ENCODE measurements at places on chromosomes 12 and 14. TPM values are rescaled to one million over a fixed set of nuclear protein-coding genes. Genes with fewer than 3 reads are reported as not detected.

- no peak for DNase-seq
Measured at GRCh38 chr14:93970965-93971634, 5.3 kb downstream of the ASB2 start.

- no peak for DNase-seq
Measured at GRCh38 chr14:36874396-36875138, 212.9 kb downstream of the PAX9 start.

DNA sequence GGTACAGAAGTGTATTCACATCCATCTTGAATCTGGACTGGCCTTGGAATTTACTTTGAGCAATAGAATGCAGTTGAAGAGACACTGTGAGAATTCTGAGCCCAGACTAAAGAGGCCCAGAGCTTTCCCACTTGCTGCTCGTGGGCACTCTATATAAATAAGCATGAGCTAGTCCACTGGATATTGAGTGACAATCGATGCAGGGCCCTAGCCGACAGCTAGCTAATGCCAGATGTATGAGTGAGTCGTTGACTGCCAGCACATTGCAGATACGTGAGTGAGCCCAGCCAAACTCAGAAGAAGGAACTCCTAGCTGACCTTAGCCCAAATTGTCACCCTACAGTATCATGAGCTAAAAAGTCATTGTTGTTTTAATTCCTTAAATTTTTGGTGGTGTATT lies 24.9 kb downstream of the NAV3 start:
- DNase-seq, result no peak

DNA sequence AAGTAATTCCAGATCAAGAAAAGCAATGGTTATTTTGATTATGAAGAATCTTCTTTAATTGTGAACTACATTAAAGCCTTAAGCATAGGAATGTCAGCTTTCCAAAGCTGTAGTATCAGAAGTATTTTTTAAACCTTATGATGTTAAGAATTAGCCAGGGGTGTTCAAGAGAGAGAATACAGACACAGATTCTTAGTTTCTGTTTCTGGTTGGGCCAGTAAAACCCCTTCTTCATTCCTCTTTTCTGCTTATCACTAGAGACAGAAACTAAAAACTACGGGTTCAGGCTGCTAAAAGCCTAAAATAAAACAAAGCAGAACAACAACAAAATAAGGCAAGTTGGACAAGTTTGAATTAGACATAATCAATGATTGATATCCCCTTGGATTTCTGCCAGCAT lies 38.2 kb downstream of the IFT43 start:
- DNase-seq, result no peak

DNA sequence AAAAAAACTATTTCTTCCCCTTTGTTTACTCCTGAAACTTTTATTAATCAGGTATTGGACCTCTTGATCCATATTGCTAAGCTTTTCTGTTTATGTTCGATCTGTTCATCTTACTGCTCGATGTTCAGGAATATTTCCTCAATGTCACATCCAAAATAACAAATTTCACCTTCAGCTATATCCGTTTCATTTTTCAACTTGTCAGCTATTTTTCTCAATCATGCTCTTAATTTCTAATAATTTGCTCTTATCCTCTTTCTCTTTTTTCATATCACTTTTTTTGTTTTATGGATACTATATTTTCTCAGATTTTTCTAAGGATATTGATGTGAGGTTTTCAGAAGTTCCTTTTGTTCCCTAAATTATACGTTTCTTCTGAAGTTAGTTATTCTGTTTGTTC lies 29.8 kb downstream of the SLC38A4 start:
- DNase-seq, result no peak

GRCh38 chr12:109773384-109774011 lies 59.7 kb downstream of the TRPV4 start:
- DNase-seq, result no peak

GRCh38 chr12:132415327-132416120 lies 74.4 kb upstream of the FBRSL1 start:
- DNase-seq, result no peak

POTEM gene
- not detected for total RNA-seq

DNA sequence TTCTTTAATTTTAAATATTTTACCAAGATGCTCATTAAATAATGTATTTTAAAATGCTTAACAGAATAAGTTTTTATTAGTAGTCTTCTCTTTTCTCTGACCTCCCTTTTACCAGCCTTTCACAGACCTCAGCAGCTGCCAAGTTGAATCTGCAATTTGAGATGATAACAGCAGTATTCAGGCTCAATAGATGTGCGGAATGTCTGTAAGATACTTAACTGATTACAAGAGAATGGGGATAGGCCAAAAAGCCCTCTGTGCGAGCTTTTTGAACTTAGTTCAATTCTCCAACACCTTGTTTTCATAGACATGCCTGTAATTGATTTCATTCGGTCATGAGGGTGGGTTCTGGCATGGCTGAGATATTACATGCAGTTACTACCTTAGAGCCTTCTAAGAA lies 277.2 kb downstream of the TMTC2 start:
- no peak for DNase-seq

DNA sequence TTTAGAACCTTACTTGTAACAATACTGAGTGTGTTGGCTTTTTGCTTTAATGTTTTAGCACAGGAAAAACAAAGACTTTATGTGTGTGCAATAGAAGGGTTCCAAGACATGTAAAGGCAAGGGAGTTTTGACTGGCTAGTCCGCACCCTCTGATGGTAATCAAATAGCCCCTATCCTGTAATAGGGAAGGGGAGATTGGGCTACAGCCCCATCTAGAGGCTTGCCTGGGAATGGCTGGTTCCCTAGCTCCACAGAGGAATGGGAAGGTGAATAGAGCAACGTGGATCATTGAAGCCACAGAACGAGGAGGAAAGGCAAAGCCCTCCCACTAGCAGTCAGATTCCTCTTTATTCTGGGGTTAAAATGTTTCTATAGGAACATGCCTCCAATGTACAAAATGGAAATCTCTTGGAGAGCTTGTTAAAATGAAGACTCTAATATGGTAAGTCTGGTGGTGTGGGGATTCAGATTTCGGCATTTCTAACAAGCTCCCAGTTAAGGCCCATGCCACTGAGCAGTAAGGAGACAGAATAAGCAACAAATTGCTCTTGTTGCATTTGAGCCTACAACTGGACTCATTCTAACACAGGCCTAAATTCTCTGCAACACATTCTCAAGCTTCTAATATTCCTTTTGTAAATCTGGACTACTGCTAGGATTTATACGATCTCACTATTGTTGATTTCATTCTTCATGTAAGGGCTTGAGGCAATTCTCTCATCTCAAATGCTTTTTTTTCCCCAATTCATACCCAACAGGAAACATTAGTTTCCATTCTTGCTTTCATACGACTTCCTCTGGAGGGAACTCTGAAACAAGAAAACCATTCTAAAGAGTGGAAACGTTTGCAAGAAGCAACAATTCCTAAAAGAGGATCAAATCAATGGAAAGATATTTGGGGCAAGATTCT lies 57.1 kb downstream of the NIN start:
- DNase-seq, result no peak

GRCh38 chr12:68428211-68428610 lies 96.0 kb upstream of the MDM1 start:
- DNase-seq, result no peak

- DNase-seq, result no peak
Measured at GRCh38 chr12:58882826-58883225, 37.5 kb downstream of the LRIG3 start.

DNA sequence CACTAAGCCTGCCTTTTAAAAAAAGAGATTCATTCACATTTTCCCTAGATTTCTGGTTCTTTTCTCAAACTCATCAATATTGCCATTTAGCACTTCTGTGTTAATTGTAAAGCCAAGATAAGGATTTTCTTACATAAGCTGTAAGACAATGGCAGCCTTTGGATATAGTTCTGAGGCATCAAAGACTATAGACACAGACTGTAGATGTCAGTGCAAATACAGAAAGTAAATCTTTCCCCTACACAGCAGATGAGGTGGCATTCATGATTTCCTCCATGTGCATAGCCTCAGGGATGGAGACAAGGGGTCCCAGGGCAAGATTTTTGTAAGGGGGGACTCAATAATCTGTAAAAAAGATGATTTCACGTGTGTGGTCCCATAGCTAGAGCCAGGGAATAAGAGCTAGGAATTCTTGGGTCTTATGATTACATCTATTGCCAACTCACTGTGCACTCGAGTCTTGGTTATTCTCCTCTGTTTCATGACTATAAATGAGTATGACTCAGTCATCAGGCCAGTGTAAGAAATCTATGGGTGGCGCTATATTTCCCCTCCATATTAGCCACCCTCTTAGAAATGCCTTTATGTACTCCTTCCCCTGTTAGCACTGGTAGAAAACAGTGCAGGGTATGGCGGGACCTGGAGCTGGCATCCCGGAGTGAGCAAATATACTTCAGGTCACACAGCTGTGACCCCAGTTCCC lies 207.5 kb downstream of the EXOC5 start:
- no peak for DNase-seq

- no peak for DNase-seq
Measured at GRCh38 chr12:64757771-64758170, 1.4 kb downstream of the GNS start.
